ENCODE measurements at places on chromosomes 3 and 15.

DNA sequence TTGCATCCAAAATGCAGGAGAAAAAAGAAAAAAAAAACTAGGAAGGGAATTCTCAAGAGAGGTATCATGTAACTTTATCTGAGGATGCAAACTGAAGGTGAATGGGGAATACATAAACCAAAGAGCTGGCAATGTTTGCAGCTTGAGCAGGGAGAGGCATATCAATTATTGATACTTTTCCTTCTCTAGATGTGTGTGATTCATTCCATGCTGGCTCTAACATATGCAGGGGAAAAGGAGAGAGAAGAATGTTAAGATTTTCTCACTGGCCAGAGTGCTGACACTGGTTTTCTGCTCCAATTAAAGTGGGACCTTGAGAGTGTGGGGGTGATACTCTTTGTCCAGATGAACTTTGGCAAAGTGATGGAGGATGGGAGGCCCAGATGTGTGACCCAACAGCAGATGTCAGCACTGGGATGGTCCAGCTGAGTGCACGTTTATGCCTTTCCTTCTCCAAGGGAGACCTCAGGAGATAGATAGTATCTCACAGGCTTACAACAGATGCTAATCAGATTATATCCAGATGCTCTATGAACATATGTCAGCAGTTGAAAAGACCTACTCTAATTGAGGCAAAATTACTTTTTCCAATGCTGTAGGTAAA lies 50.0 kb upstream of the PSMD6 start:
- no peak for DNase-seq

GRCh38 chr15:41161336-41161735 lies 45.3 kb upstream of the INO80 start:
- DNase-seq = no peak

GRCh38 chr3:4310971-4311370 lies 7.8 kb downstream of the SETMAR start:
- no peak for DNase-seq

GRCh38 chr15:31128919-31129768 lies 27.6 kb upstream of the TRPM1 start:
- DNase-seq = peak; percentile 86

- DNase-seq = no peak
These were observed 59.5 kb downstream of the PIK3CB start for GRCh38 chr3:138775254-138775595.

GRCh38 chr3:30644615-30645014 lies 38.2 kb downstream of the TGFBR2 start:
- DNase-seq = peak; percentile 69

- DNase-seq = no peak
These were observed 1609.6 kb downstream of the SI start for GRCh38 chr3:163468531-163469335.

DNA sequence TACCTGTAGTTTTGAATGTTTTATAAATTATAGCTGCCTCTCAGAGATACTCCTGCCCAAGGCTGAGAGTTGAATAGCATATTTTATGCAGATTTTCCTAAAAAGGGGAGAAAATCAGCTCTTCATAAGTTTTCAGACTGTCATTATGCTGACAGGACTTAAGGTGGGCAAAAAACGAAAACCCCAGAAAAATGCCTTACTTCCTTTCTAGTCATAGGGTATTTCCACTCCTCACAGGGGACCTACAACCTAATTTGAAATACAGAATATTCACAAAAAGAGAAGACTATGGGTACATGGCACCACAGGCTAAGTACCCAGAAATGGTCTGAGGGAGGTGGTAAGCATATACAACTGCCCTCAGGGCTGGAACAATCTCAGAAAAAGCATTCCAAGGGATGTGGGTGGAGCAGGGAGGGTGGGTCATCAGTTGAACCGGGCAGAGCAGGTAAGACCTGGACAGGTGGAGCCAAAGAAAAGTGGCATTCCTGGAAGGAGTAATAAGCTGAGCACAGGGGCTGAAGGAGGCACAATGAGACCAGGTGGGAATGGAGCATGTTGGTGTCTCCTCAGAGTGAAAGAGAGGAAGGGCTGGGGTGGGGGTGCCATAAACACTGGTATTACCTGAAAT lies 10.6 kb upstream of the OXSR1 start:
- no peak for DNase-seq

DNA sequence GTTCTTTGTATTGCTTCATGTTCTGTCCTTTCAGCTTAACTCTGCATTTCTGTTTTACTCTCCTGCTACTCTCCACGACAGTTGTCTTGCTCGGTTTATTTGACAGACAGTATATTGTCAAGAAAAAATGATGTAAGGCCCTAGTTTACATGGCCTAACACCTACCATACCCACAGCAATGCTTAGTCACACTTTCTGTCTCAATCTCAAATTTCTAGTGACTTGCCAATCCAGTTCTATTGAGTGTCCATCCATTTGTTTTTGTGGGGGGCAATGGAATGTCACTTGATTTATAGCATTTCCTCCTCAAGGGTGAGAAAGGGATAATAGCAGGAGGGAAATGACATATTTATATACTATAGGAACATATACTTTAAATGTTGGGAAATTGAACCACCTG lies 676.2 kb downstream of the NAALADL2 start:
- DNase-seq = no peak

- no peak for DNase-seq
These were observed 57.4 kb downstream of the UMPS start for GRCh38 chr3:124787476-124788195.

- no peak for DNase-seq
These were observed 38.7 kb downstream of the PDIA5 start for GRCh38 chr3:123105201-123106189.

GRCh38 chr15:77187751-77188464 lies 117.0 kb upstream of the TSPAN3 start:
- DNase-seq = peak; percentile 46

GRCh38 chr3:171393032-171393744 lies 67.0 kb downstream of the TNIK start:
- DNase-seq = no peak

DNA sequence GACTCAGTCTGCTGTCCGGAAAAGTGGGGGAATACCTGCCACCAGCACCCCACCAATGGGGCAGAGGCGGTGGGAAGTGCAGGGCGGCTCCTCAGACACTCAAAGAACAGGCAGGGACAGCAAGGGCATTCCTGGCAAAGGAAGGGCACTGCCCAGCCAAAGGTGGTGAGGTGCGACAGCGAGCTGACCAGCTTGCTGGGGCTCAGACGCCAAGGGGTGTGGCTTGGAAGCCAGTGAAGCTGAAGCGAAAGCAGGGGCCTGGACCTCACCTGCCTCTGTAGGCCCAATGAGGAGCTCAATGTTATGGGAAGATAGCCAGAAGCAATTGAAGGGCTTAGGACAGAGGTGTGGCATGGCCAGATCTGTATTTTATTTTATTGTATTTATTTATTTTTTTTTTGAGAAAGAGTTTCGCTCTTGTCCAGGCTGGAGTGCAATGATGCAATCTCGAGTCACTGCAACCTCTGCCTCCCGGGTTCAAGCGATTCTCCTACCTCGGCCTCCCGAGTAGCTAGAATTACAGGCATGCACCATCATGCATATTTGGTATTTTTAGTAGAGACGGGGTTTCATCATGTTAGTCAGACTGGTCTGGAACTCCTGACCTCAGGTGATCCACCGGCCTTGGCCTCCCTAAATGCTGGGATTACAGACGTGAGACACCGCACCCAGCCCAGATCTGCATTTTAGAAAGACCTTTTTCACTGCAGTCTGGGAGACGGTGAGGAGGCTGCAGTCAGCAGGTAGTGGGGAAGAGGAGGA lies 4.4 kb upstream of the LMAN1L start:
- DNase-seq = no peak

- peak; percentile 23 for DNase-seq
These were observed 24.3 kb downstream of the CACNA2D3 start for GRCh38 chr3:54146506-54147239.
